Posterior cingulate gyrus (tissue), 11 donors: ENCODE measurements at places on chromosomes 5 and 9.

- peak; percentile 83 for DNase-seq
Measured at GRCh38 chr9:1083325-1083913, 33.3 kb downstream of the DMRT2 start.

GRCh38 chr5:91386120-91386519 lies 3.0 kb upstream of the ARRDC3 start:
- DNase-seq = no peak

- DNase-seq = no peak
Measured at GRCh38 chr9:89788434-89788833, 183.6 kb downstream of the GADD45G start.

DNA sequence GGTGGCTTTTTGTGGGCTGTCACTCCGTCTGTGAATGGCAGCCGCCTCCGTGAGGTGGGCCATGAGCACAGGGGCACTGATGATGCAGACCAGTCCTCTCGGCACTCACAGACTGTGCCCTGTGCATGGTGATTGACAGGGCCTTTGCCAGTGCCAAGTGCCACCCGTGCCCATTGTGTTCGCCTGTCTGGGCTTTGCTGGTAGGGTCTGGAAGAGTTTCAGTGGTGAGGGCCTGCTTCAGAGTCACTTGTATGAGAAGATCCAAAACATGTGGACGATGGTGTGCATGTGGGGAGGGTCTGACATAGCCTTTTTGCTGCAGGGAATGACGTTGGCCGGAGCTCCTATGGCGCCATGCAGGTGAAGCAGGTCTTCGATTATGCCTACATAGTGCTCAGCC lies 34.9 kb downstream of the TENT4A start:
- DNase-seq = no peak

GRCh38 chr5:88374391-88374790 lies 105.7 kb upstream of the TMEM161B start:
- no peak for DNase-seq

DNA sequence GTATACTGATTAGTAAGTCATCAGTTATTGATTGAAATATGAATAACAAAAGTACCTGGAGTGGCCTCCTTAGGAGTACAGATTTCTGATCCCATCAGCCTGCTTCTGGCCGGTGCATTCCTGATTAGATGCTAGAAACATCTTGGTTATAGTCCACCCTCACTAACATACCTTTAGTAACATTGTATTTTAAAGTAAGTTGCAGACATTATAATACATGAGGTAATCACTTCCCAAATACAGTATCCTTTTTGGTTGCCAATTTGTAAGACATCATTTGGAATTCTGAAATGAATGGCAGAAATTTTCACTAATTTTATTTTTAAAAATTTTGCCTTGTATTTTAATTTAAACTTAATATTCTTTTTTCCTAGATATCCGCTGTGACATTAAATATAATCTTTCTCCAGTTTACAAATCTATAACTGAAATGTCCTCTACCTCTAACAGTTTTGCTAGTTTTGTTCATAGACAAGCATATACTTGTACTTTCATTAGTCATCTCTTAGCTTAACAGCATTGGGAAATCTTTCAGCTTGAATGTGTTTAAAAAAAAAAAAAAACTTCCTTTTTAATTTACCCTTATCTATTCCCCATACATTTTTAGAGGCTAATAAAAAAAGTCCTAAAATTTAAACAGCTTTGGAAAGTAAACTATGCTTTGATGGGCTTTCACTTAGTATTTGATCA lies 178.9 kb downstream of the XRCC4 start:
- DNase-seq = no peak

GRCh38 chr5:39440958-39441624 lies 16.3 kb upstream of the DAB2 start:
- no peak for DNase-seq

DNA sequence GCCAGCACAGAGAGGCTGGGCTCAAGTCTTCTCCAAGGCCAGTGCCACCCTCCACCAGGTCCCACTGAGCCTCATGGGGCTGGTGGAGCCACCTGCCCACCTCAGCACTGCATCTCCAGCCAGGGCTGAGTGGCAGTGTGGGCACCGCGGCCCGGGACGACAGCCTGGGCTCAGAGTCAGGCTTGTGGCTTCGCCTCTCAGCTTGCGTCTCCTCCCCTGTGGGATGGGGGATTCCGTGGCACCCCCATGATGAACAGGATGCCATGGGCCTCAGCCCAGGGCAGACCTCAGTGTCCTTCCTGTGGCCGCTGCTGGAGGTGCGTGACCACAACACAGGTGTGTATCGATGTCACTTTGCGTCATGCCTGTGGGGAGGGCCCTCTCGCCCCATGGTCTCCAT lies 136.4 kb upstream of the PPP1R26 start:
- no peak for DNase-seq

GRCh38 chr5:56413546-56413945 lies 180.4 kb upstream of the ANKRD55 start:
- no peak for DNase-seq

DNA sequence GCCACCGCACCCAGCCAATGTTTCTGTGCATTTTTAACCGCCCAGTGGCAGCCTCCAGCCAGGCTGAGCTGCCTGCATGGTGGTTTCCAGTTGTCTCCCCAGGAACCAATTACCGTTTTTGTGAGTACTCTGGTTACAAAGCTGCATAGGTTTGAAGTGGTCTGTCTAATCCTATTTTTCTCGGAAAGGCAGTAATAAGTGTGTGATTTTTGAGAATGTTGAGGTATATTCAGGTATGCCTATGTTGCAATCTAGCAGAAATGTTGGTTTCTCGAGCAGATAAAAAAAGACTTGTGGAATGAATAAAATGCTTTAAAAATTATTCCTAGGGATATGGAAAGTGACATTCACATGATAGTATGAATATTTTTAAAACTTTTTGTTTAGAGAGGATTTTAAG lies 41.5 kb upstream of the ANKH start:
- no peak for DNase-seq

- DNase-seq = no peak
Measured at GRCh38 chr5:5542654-5543053, 120.2 kb downstream of the ICE1 start.

DNA sequence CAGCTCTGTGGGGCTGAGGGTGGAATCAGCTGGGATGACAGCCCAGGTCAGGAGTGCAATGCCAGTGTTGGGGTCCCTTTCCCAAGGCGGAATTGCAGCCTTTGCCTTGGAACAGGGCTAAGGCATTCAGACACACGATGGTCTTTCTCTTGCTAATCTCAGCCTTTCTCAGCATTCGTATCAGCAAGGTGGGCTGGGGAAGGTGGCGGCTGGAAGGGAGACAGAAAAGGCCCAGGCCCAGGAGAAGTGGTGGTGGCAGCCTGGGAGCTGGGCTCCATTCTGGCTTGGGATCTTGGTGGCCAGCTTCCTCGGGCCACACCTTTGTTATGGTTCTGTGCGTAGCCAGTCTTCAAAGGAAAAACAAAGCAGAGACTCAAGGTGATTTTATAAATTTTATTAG lies 1.1 kb upstream of the ARHGEF28 start:
- DNase-seq = no peak

GRCh38 chr5:171796436-171796835 lies 10.8 kb downstream of the SMIM23 start:
- no peak for DNase-seq

DNA sequence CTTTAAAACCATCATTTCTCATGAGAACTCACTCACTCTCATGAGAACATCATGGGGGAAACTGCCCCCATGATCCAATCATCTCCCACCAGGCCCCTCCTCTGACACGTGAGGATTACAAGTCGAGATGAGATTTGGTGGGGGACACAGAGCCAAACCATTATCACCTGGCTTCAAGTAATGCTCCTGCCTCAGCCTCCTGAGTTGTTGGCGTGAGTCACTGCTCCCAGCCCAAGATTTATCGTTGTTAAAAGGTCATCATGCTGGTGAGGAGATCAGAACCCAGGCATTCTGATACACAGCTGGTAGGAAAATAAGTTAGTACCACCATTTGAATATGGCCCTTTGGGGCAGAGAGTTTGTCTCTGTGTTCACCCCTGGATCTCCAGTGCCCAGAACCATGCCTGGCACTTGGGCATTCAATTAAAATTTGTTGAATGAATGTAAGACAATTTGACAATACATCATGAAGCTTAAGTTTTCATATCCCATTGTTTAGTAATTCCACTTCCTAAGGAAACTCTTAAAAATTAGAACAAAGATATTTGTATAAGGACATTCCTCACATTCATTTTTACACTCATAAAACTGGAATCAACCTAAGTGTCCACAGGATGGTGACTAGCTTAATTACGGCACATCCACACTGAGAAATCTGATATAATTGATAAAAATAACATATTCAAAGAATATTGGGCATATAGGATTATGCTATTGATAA lies 58.0 kb upstream of the COL15A1 start:
- no peak for DNase-seq

GRCh38 chr5:172707285-172708182 lies 63.5 kb downstream of the DUSP1 start:
- peak; percentile 37 for DNase-seq

GRCh38 chr9:105296877-105297287 lies 52.4 kb downstream of the SLC44A1 start:
- DNase-seq = no peak

GRCh38 chr9:113935677-113936380 lies 59.7 kb downstream of the ZNF618 start:
- DNase-seq = no peak

DNA sequence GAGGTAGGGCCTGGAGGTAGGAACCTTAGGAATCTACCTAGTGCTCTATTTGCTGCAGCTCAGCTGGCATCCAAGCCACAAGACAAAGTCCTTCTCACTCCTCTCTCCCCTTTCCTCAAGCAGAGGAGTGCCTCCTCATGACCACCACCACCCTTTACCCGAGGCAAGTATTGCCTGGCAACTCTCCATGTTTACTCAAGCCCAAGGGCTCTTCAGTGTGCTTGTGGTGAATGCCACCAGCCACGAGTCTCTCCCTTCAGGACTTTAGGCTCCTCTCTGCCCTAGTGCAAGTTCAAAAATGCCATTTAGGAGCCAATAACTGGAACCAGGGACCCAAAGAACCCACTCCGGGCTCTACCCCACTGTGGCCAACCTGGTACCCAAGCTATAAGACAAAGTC lies 514.5 kb upstream of the RGMB start:
- no peak for DNase-seq

GRCh38 chr9:78115073-78115472 lies 83.5 kb upstream of the GNAQ start:
- DNase-seq = no peak

DNA sequence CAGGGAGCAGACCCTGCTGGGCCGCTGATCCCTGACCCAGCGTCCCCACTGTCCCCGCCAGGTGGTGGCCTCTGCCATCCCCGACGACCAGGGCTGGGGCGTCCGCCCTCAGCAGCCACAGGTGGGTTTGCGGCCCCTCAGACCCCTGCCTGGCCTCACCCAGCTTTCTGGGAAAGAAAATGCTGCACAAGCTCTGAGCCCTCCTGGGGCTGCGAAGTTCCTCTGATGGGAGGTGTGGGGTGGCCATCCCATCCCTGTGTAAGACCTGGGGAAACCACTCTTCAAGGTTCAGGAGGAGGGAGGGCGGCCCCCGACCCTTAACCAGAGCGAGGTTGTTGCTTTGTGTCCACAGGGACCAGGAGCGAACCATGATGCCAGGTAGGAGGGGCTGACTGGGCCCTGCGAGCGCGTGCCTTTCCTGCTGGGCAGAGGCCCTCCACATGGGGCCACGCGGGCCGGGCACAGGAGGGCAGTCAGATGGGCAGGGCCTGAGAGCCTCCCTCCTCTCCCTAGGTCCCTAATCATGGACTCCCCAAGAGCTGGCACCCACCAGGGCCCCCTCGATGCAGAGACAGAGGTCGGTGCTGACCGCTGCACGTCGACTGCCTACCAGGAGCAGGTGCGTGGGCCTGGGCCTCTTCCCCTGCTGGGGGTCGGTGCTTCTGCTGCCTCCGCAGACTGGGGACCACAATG lies 7.7 kb downstream of the NOXA1 start:
- peak; percentile 83 for DNase-seq

DNA sequence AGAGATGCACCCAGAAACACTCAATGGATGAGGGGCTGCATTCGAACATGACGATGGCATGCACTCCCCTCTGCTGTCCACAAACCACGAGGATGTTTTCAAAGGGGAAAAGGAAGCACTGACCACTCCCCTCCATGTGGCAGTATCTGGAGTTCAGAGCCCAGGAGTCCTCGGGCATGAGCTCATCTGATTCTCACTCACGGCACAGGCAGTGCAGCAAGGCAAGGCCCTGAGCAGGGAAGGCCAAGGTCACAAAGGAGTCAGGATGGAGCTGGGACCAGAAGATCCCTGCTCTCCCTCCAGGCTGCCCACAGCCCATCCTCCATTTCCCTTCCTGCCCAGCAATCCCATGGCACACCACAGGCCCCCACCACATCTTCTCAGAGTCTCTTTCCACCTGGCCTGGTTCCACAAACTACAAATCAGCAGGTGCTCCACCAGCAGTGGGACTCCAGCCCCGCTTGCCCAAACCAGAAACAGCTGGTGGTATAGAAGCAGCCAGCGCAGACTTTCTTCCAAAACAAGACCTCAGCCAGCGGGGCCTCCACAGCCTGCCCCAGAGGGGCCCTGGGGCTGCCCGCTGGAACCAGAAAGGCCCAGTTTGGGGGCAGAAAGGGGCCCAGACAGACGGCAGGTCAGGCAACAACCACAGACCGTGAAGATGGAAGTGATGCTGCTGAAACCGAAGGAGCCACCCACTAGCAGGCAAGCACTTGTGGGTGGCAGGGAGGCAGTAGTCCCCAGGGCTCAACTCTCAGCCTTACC lies 12.2 kb downstream of the TNIP1 start:
- no peak for DNase-seq

DNA sequence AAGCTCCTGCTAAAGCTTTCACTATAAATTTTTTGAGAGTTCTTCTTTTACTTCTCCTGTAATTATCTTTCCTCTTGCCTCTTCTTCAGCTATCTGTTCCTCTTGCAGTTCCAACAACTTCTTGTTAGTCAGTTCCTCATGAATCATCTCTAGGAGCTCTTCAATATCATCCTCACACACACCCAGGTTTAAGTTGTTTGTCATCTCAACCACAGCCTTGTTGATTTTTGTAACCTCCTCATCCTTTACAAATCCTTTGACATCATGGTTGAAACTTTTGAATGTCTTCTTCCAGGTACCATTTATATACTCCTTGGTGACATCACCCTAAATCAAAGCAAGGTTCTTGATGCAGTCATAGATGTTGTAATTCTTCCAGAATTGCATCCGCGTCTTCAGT lies 106.3 kb upstream of the MAMDC2 start:
- DNase-seq = no peak

GRCh38 chr5:158552241-158552640 lies 547.5 kb downstream of the EBF1 start:
- no peak for DNase-seq

DNA sequence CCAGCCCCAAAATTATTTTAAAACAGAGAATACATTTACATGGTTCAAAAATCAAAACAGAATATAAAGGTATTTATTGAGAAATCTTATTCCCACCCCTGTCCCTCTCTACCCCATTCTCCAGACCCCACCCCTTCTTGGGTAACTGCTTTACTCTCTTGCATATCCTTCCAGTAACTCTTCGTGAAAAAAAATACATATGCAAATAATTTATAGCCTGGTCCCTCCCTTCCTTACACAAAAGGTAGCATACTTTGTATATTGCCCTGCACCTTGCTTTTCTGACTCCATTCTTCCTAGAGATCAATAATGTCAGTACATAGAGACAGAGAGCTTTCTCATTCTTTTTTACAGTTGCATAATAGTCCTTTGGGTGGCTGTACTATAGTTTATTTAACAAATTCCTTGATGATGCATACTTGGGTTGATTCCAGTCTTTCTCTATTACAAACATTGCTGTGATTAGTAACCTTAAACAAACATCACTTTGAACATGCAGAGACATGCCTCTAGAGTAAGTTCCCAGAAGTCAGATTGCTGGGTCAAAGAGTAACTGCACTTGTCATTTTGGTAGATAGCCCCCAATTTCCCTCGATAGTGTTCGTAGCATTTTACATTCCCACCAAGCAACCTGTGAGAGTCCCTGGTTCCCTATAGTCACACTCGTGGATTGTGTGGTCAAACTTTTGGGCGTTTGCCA lies 47.9 kb downstream of the STOM start:
- no peak for DNase-seq
